Tibial nerve (tissue), 4 donors: ENCODE measurements at places on chromosomes 5 and 9.

- no peak for DNase-seq
Observed at GRCh38 chr9:136378170-136379002, 4.9 kb upstream of the CARD9 start.

DNA sequence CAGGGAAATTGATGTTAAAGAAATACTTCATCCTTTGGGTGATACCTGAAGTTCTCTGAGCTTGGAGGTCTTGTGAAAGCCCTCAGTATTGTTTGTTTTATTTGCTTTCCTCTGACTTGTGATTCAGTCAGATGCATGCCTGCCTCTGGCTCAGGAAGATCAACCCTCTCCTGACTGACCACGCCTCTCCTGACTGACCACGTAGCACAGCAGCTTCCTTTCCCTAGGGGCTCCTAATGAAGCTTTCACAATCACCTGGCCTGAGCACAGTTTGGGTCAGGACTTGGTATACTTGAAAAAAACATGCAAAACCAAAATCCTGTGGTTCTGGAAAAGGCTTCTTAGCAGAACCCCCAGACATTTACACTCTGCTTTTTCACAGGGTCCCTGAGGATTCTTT, 3.8 kb downstream of the TGFBI start:
- DNase-seq = peak; percentile 51

GRCh38 chr5:140145256-140145655, 19.5 kb downstream of the IGIP start:
- no peak for DNase-seq

DNA sequence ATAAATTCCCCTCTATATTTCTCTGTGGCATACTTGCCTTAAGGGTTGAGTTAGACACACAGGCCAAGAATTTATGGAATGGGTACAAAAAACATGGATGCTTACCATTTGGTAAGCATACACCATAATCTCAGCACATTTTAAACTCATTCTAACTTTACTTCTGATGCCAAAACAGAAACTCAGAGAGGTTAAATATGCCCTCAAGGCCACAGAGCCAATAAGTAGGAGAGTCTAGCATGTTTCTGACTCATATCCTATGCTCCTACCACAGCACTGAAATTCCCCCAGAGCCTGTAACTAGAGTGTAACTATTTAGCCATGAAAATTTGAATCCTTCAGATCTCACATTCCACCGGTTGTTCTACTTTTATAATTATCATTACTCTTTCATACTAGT, 559.7 kb downstream of the ACTL7B start:
- DNase-seq = no peak

- no peak for DNase-seq
Observed at GRCh38 chr9:134473141-134474054, 147.1 kb downstream of the RXRA start.

DNA sequence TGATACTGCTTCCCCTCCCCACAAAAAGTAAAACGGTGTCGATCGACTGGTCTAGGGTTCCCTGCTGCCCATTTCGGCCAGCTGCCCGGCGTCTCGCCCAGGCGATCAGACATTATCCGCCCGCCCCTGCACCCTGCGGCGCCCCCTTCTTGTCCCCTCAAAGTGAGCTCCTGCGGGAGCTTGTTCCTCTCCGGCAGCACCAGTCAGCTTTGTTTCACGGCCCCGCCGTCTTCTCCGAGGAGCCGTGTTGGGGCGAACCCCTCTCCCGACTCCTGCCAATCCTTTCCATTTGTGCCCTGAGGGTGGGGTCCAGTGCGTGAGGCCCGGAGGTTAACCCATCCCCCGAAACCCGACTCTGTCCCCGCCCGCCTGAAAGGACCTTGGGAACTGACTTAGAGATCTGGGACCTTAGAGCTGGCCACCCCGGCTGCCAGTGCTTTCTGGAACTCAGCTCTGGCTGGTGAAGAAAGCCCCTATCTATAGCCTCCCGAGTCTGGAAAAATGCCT, 518 bp downstream of the UBE2B start:
- DNase-seq = peak; percentile 13

DNA sequence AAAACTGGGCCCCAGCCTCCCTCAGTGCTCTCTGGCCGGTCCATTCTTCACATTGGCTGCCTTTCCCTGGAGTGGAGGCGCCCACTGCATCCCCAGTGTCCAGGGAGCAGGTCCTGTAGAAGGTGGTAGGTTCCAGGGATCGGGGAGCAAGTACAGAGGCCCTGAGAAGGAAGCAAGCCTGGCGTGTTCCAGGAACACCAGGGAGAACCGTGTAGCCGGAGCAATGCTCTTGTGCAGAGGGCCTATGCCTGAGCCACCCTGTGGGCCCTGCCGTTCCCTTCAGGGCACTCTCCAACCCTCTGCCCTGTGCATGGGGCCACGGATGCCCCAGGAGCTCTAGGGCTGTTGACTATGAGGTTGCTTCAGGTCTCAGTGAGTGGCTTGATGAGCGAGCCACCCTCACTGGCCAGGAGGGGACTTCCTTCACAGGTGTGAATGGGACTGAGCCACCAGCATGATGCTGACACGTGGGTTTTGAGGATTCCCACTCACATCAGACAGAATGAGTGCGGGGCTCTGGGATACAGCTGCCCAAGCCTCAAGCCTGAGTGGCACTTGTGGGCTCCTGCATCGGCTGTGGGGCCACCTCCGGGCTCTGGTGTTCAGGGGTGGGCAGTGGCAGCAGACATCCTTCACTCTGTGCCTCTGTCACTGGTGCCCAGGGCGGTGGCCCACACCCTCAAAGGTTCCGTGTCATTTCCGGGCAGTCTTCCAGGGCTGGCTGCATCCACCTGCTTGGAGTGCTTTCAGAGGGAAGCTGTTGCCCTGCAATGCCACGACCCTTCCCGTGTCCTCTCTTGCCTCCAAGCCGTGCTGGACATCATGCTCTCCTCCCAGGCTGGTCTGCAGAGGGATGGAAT, 54.4 kb downstream of the ADAMTS2 start:
- no peak for DNase-seq
